ENCODE measurements at places on chromosomes 16 and 17.

DNA sequence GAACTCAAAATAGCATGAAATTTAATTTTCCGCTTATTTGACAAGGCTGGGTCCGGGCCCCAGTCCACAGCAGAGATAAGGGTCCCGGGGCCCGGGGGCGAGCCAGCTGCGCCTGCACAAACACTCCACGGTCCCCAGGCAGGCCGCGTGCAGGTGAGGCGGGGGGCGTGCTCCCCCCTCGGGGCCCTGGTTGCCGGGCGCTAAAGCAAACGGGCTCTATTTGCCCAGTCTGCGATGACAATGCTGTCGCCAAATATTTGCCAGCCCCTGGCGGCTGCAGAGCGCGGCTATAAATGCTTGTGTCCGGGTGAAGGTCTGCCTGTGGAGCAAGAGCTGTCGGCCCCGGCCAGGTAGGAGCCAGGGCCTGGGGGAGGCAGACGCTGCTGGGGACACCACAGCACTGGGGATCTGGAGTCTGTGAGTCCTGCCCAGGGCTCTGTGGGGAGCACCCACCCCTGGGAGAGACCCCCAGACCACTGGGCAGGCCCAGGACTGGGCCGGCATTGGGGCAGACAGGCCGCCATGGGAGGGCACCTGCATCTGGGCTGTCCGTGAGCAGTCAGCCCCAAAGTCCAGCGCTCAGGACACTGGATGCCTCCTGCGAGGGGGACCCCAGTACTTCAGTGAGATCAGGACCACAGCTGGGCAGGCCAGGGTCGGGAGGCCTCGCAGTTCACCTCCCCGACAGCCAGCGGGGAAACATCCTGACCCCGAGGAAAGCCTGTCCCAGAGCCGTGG, at the start of gene PERCC1:
TSS of gene PERCC1 (plus strand) at position 320 of the 738 bp plus-strand sequence. CDS start 1,516 bp downstream, outside the sequence.
- no peak for DNase-seq

GRCh38 chr17:50632637-50633036, 2.0 kb upstream of the ABCC3 start:
- no peak for DNase-seq

GRCh38 chr16:88469615-88470395, 16.7 kb downstream of the ZFPM1 start:
- DNase-seq, result no peak

DNA sequence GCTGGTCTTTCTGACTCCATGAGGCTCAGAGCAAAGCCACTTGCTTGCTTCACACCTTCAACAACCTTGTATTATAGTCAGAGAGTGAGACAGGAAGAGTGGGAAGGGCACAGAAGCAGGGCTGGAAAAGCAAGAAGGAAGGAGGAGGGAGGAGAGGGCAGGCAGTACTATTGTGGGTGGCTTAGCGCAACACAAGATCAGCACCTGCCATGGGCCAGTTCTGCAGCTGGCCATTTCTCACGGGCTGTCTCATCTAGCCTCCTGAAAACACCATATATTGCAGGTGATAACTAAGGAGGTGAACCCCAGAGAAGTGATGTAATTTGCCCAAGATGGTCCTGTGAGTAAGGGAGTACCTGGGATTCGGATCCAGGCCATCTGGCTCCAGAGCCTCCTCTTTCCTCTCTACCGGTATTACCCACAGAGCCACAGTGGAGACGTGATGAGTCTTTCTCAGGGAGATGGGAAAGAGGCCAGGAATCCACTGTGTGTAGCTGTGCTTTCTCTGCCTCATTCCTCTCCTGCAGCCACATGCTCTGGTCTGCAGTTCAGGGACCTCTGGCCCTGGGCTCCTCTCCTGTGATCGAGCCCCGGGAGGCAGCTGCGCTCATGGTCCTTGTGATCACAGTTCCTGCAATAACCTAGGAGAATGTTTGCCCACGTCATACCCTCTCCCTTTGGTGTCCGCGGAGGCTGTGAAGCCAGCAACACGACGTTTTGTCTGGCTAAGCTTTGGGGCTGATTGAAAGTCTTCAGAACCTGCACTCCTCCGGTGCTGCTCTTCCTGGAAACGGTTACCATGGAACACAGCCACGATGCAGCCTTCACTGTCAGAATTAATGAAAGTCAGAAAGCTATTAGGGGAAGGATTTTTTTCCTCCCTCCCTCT, 178.1 kb upstream of the CCL2 start:
- DNase-seq, result peak; percentile 50

- DNase-seq, result peak; percentile 54
Observed at GRCh38 chr16:92431-93339, 14.7 kb downstream of the MPG start.

- no peak for DNase-seq
Observed at GRCh38 chr17:9628509-9628908, 16.8 kb upstream of the USP43 start.

- DNase-seq, result no peak
Observed at GRCh38 chr16:46961373-46962353, 11.8 kb downstream of the DNAJA2 start.

GRCh38 chr17:58277802-58278595, 2.7 kb downstream of the MPO start:
- no peak for DNase-seq

DNA sequence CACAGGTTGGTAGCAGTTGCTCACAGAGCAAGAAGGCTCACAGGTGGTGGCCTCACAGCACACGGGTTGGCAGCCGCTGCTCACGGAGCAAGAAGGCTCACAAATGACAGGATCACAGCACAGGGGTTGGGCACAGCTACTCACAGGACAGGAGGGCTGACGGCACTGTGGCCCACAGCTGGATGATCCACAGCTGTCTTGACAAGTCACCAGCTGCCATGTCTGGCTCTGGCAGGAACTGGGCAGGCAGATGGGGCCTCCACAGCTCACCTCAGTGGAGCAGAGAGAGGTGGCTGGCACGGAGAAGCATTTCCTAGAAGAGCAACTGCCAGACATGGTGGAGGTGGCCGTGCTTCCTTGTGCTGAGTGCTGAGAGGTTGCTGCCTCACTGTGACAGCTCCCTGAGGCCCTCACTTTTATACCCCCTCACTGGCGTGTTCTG, at the start of gene KRTAP16-1:
TSS of gene KRTAP16-1 (minus strand) at position 392 of the 442 bp plus-strand sequence. CDS start at position 336, 56 bp downstream.
- no peak for DNase-seq

- no peak for DNase-seq
Observed at GRCh38 chr16:72785886-72786285, 262.0 kb downstream of the ZFHX3 start.

DNA sequence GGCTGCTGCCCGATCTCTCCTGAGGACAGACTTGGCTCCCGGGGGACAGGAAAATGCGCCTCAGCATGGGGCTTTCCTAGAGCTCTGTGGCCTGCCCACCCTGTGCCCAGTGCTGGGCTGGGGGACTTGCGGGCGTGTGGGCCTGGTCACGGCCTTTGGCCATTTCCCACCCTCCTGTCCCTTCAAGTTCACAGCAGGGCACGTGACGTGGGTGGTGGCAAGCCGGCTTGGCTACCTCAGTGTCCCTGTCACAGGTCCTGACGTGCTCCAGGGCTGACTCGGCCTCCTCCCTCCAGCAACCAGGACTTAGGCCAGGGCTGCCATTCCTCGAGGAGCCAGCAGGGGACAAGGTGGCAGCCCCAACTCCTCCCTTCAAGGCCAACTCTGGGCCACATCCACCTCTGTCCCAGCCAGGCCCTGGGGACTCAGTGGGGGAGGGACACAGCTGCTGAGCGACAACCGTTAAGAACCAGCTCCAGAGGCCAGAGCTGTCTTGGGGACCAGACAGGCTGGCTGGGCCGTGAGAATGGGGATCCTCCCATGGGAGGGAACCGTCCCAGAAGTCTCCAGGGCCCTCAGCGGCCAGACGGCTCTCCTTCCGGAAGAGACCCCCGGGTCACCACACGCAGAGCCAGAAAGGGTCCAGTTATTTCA, 981 bp upstream of the UNC13D start:
- DNase-seq, result peak; percentile 72

- no peak for DNase-seq
Observed at GRCh38 chr16:69166946-69167930, 19.7 kb upstream of the SNTB2 start.

DNA sequence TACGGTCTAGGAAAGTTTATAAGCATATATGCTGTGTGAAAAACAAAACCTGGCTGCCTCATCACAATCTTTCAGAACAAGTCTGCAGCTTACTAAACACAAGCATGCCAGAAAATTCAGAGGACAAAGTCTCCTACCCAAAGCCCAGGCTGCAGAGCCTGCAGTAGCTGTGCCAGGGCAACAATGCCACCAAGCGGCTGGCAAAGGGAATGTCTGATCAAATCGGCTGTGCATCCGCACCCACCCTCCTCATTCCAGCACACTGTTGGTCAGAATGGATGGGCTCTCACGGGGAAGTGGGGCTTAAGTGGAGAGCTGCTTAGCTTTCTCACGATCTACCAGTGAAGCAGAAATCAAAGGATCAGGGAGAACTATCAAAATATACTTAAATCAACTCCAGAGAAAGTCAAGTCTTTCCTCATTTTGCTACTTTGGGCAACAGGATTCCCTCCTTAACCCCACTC, 73.5 kb downstream of the CYTH1 start:
- DNase-seq, result peak; percentile 89

GRCh38 chr16:1525871-1526607, 7.4 kb upstream of the TMEM204 start:
- DNase-seq, result no peak

GRCh38 chr16:21611198-21611555, 11.8 kb downstream of the METTL9 start:
- no peak for DNase-seq

DNA sequence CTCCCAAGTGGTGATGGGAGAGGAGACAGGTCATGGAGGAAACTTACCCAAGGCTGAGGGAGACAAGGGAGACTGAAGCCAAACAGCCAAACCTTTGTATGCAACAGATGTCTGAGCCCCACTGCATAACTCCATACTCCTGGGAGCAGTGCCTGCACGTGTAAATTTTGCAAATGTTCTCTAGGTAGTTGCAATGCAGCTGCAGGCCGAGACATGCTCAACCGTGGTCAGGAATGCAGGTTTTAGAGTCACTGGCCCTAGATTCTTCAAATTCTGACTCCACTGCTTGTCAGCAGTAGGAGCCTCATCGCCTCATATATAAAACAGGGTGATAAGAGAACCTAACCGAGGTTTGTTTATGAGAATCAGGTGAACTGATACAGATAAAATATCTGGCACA, 11.5 kb downstream of the DYNLRB2 start:
- DNase-seq, result no peak

GRCh38 chr17:46047856-46048255, 48.8 kb downstream of the STH start:
- DNase-seq, result no peak

GRCh38 chr16:22928882-22929435, 115.0 kb downstream of the HS3ST2 start:
- no peak for DNase-seq

DNA sequence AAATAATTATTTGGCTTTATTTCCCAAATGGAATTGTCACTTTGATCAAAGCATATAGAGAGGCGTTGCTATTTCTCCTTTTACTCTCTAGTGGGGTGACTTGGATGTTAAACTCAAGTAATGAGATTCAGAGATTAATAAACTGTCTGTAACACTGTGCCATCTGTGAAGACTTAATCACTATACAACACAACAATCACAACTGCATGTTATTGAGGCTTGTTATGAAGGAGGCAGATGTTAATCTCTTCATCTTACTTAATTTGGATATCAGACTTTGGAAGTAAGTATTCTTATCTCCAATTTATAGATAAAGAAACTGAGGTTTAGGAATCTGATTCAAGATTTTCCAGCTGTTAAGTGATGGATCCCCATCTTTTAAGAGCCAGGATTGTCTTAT, 132.5 kb downstream of the CNTNAP4 start:
- no peak for DNase-seq

GRCh38 chr17:68248199-68248825, 469 bp downstream of the AMZ2 start:
- DNase-seq, result no peak

GRCh38 chr17:27224526-27225315, 69.2 kb upstream of the WSB1 start:
- no peak for DNase-seq

DNA sequence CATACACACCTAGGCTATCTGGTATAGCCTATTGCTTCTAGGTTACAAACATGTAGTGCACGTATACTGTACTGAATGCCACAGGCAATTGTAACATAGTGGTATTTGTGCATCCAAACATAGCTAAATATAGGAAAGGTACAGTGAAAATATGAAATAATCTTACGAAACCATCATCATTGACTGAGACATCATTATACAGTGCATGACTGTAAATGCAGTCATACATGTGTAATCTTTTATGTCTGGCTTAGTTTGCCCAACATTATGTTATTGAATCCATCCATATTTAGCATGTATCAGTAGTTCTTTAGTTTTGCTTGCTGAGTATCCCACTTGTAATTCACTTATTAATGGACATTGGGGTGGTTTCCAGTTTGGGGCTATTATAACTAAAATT, 124.9 kb downstream of the CYLD start:
- no peak for DNase-seq

GRCh38 chr17:7588553-7589203, 1.2 kb downstream of the SOX15 start:
- DNase-seq, result no peak

DNA sequence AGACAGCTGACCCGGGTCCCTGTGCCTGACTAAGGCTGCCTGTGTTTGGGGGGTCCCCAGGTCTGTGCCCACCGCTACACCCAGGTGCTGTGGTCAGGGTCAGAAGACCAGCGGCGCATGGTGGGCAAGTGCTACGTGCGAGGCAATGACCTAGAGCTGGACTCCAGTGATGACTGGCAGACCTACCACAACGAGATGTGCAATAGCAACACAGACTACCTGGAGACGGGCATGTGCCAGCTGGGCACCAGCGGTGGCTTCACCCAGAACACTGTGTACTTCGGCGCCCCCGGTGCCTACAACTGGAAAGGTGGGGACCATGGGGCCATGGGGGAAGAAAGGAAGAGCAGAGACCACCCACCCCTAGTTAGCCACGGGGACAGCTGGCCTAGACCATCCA, 12.1 kb downstream of the ITGA3 start:
- no peak for DNase-seq

- no peak for DNase-seq
Observed at GRCh38 chr16:9012848-9013507, 49.3 kb upstream of the USP7 start.

DNA sequence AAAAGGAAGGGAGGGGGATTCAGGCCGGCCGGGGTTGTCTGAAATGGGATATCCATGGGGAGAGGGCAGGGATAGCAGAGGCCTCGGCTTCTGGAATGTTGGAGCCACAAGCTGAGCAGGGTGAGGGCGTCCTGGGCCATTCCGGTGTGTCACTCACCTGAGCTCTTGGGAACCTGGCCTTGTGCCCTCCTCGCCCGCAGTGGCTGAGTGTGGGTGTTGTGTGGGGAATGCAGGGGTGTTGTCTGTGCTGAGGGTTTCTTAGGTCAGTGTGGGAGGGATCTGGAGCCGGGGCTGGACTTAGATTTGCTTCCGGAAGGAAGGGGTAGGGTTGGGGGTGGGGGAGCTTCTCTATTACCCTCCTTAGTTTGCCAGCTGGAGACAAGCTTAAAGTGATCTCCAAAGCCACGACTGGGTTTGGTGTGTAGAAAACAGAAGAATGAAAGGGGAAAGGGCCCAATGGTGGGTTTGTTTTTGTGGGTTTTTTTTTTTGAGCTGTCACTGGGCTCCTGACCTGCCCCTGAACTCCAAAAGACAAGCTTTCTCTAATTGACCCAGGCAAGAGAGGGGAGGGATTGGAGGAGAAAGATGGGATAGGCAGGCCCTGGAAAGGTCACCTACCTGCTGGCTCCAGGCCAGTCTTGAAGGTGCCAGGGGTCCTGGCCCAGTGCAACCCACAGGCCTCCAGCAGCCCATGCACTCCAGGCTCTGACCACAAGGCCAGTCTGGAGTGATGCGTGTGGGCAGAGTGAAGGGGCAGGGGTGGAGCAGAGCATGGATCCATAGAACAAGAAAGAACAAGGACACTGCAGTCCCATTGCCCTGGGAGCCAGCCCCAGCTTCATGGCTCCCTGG, at the start of gene SULT1A2:
TSS of gene SULT1A2 (minus strand) at position 211 of the 852 bp plus-strand sequence. CDS start 1,120 bp downstream, outside the sequence.
- DNase-seq, result no peak

GRCh38 chr17:35068249-35068648, 4.7 kb upstream of the RFFL start:
- DNase-seq, result no peak

- DNase-seq, result no peak
Observed at GRCh38 chr17:16954521-16954920, 17.4 kb downstream of the TNFRSF13B start.

All from head of caudate nucleus (tissue), 42 donors.